ENCODE measurements at places on chromosomes 4 and X.

- DNase-seq: no peak
Observed at GRCh38 chrX:23575281-23575680, 92.0 kb upstream of the PRDX4 start.

DNA sequence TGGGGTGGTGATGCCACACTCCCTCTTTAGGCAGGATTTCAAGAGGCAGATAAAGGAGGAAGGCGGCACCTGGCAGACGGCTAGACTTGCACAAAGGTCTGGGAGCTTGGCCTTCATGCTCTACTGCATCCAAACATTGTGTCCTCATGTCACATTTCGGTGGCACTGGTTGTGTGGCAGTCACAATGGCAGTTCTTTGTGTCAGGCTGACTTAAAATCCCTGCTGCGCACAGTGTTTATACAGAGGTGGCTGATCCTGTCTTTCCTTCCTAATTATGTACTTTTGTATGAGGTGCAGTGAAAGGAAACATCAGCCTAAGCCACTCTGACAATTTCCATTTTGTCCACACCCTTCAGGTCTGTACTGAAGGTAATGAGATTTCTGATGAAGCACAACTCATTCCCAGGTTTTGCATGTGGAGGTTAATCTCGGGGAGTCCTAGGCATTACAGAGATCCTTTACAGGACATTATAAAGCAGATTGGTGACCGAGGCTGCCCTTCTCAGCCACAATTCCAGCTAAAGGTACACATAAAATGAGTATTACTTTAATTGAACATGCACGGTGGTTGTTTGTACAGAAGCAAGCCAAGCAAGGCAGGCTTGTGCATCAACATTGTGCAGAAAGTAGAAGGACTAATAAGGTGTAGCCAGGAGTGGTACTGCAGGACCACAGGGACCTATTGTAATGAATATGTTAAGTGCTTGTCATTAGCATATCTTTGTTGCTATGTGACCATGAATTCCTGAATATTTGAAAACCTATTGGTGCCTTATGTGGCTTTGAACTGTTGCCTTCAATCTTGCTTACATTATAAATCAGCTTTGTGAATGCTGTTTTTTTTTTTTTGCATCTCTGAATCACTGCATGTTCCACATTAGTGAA is 147.6 kb downstream of the STK32B start:
- no peak for DNase-seq

DNA sequence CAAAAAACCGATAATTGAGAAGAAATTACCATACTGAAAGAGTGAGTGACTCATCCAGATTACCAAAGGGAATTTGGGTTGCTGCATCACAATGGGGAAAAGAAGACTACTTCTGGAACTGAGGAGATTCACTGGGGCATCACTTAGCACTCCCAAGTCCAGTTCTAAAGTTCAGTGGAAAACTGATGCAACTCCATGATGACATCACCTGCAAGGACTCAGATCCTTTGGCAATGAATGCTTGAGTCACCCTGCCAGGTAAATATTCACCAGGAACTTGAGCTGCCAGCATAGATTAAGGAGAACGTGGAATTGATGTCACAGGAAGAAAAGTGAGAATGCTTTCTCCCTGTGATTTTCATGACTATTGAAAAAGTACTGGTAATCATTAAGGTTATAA is 32.0 kb upstream of the SMIM10L2A start:
- no peak for DNase-seq

DNA sequence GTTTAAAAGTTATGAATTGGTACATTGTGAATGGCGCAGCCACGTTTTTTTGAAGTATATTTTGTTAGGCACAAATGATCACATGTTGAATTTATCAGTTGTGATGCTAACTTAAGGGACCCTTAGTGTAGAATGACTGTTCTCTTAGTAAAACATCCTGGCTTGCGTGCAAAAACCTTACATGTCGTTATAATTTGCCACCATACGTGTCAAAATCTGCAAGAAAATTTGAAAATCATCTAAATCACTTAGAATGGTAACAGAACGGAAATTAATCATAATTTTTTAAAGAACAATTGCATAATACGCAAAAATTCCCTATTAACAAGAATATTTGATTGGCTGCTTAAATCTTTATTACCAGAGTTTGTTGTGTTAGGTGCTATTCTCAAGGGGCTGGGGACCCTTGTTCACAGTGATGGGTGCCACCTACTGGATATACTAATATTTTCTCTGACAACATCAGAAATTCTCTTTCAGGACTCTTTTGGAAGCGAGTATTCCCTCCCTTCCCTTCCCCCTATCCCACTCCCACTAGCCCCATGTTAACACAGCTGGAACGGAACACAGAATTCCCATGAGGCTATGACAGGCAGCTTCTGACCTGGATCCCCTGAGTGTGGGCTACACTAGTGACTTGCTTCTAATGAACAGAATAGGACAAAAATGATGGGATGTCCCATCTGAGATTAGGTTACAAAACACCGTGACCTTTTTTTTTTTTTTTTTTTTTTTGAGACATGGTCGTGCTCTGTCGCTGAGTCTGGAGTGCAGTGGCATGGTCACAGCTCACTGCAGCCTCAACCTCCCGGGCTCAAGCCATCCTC is 71.8 kb downstream of the SUPT20HL2 start:
- no peak for DNase-seq

GRCh38 chr4:138890891-138891570 is 124.5 kb upstream of the NOCT start:
- no peak for DNase-seq

GRCh38 chrX:63708801-63709200 is 76.2 kb downstream of the ARHGEF9 start:
- DNase-seq: no peak

- DNase-seq: no peak
Observed at GRCh38 chrX:40617566-40617965, 5.7 kb upstream of the MPC1L start.

Measured in AG09309 (cell line).